ENCODE measurements at places on chromosomes 11 and 22. TPM values are rescaled to one million over a fixed set of nuclear protein-coding genes. Genes with fewer than 3 reads are reported as not detected.

- H3K4me1 ChIP-seq, result 0 out of 2 replicates have a peak, but pooled peaks cover 4% of the 10 kb centered on the region
- peak overlapping the region; percentile 72 for H3K4me3 ChIP-seq
Observed at GRCh38 chr11:59551659-59552521, 40.6 kb downstream of the OR4D9 start.

DNA sequence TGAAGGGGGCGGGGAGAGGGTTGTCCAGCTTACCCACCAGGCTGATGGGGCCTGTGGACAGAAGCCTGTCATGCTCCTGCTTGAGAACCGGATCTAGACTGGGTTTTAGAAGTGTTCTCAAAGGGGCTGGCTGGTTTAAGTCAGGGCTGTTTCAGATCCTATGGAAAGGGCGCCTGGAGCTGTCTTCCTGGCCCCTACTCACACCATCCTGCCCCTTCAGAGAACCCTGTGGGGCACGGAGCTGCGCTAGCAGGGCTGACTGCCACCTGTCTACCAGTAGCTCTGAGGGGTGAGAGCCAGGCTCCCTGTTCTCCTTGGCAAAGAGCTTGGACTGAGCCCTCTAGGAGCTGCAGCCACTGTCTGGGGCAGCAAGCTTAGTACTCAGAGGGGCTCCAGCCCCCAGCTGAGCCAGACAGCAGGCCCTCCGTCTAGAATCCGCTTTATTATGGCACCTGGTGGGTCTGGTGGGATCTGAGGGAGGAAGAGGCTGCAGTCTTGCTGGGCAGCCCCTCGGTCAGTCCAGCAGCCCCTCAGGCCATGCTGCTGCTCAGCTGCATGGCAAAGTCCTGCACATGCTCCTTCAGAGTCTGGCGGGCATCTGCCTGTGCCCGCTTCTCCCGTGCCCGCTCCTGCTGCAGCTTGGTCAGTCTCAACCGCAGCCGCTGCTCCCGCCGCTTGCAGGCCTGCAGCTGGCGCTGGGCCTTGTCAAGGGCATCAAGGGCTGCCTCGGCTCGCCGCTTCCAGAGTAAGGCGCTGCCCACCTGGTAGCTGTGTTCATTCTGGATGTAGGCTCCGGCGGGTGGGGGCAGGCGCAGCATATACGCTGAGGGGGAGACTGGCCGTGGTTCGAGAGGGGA lies 2.3 kb downstream of the THAP7 start:
- H3K27me3 ChIP-seq, result no peaks in the 10 kb centered on the region
- no peak for DNase-seq
- H3K4me3 ChIP-seq, result no peak overlapping the region
- H3K27ac ChIP-seq, result no peak overlapping the region

Gene LAYN
- total RNA-seq, result 3.1 TPM

- H3K36me3 ChIP-seq, result peaks cover 8% of the 10 kb centered on the region
- peak overlapping the region; percentile 62 for H3K27ac ChIP-seq
- H3K27me3 ChIP-seq, result no peaks in the 10 kb centered on the region
- DNase-seq, result peak; percentile 40
- no peak overlapping the region for H3K4me3 ChIP-seq
- peaks cover 6% of the 10 kb centered on the region for H3K4me1 ChIP-seq
Observed at GRCh38 chr11:20474176-20474881, 86.8 kb downstream of the PRMT3 start.
